ENCODE measurements at places on chromosomes 6 and 20.

GRCh38 chr6:161749576-161749975 lies 475.7 kb upstream of the AGPAT4 start:
- DNase-seq, result no peak

DNA sequence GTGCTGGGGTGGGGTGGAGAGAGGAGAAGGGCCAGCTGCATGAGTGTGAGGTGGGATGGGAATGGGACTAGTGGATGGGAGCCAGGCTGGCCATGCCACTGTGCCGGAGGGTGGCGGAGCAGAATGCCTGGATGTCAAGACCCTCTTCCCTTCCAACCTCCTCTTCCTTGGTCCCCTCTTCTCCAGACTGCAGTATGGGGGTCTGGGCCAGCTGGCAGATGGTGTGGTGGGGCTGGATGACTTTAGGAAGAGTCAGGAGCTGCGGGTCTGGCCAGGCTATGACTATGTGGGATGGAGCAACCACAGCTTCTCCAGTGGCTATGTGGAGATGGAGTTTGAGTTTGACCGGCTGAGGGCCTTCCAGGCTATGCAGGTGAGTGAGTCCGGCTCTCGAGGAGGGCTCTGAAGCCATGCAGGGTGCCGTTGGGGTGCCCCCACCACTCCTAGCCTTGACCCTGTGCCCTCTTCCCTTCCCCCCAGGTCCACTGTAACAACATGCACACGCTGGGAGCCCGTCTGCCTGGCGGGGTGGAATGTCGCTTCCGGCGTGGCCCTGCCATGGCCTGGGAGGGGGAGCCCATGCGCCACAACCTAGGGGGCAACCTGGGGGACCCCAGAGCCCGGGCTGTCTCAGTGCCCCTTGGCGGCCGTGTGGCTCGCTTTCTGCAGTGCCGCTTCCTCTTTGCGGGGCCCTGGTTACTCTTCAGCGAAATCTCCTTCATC lies 7.7 kb downstream of the DDR1 start:
- DNase-seq, result no peak

- DNase-seq, result no peak
These were observed 20.3 kb downstream of the SNTA1 start for GRCh38 chr20:33423141-33423834.

GRCh38 chr6:45640081-45640491 lies 262.4 kb upstream of the SUPT3H start:
- DNase-seq, result no peak

DNA sequence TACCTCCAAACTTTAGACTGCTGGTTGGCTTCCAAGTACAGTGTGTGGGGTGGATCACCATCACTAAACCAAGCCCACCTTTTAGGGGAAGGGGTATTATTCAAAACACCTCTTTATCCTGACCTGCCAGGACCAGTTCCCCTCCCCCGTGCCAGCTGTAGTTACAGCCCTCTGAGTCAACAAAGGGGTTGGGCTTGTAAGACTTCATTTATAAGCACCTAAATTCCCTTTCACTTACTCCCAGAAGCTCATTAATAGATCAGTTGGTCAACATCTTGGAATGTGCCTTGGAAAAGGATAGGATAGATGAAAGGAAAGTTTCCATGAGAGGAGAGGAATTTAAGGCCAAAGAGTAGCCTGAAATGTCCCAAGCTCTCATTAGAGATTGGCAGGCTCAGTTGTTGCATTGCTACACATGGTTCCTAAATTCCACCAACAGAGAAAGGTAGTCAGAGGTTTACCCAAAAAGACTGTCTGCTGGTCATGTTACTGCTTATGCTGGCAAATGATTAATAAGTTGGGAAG lies 59.2 kb downstream of the TNFAIP3 start:
- no peak for DNase-seq

DNA sequence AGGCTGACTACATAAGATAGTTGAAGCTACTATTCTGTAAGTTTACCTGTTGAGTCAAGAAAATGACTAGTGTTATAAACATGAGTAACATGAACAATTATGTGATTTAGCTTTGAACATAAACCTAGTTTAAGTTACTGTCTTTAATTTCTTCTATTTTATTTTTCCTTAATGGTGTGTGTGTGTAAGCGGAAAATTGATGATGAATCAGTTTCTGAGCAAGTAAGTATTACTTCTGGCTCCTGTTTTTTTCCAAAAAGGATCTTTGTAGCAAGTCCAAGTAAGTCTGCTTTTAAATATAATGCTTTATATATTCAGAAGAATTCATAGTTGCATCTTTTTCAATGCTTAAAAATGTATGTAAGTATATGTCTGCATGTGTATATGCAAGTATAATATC lies 786.8 kb downstream of the EYS start:
- no peak for DNase-seq

- DNase-seq, result no peak
These were observed 161.5 kb downstream of the PLCB4 start for GRCh38 chr20:9230406-9230805.

- no peak for DNase-seq
These were observed 470.0 kb downstream of the CBLN4 start for GRCh38 chr20:55535366-55535765.

GRCh38 chr6:139337001-139337400 lies 37.4 kb downstream of the CITED2 start:
- DNase-seq, result no peak

- DNase-seq, result no peak
These were observed 133.7 kb upstream of the TENT5A start for GRCh38 chr6:81886157-81886556.

DNA sequence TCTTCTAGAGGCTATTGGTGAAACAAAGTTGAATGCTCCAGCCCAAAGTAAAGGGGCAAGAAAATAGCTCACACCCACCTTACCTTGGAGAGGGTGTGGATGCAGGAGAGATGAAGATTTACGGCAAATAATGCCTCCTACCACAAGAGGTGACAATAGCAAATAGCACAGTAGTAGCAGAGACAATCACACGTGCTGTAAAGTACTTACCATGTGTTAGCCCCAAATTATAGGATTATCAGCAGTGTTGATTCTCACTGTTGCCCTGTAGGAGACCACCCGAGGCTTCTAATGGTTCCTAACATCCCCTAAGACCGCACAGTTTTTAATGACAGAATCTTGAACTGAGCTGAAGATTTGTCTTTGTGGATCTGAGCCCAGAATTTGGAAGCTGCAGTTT lies 94.8 kb upstream of the FOXA2 start:
- DNase-seq, result no peak

GRCh38 chr6:80433010-80433672 lies 326.7 kb downstream of the BCKDHB start:
- no peak for DNase-seq

DNA sequence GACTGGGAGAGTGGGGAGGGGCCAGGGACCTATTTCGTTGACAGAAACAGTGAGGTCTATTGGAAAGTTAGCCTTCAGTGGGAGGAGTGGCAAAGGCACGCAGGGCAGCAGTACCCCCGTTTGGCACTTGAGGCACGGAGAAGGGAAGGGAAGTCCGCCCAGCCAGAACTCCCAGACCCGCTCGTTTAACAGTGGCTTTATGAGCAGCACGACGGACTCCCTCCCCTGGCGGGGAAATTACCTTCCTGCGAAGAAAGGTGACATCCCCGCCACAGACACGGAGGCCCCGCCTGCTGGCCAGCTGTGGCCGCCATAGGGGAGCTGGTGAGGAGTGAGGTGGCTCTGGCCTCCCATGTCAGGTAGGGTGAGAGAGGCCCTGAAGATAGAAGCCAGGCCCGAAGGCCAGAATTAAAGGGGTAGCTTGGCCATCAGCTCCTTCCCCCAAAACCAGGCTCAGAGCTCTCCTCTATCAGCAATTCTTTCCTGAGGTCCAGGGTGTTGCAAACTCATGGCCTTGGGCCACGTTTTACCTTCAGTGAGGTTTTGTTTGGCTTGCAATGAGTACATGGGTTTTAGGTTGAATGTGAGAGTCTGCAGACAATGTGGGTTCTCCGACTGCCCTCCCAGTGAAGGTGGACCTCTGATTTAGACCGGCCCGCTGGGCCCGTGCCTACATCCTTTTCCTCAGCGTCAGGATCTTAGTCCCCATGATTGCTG lies 123.7 kb downstream of the MRPL14 start:
- DNase-seq, result no peak

DNA sequence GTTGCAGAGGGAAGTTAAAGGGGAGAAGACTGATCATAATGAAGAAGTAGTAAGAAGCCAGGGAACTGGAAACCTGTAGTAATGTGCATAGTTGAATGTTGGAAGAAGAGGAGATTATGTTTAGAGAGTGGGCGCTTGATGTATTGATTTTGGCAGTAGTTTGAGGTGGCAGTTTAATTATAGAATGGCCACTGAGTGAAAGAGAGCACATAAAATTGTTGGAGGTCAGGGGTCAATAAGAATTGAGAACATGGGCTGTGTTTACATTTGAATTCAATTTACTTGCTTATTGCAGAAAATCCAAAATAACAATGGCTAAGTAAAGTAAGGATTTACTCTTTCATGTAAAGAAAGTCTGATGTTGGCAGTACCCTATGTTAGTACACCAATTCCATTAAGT lies 15.7 kb downstream of the VTA1 start:
- no peak for DNase-seq

DNA sequence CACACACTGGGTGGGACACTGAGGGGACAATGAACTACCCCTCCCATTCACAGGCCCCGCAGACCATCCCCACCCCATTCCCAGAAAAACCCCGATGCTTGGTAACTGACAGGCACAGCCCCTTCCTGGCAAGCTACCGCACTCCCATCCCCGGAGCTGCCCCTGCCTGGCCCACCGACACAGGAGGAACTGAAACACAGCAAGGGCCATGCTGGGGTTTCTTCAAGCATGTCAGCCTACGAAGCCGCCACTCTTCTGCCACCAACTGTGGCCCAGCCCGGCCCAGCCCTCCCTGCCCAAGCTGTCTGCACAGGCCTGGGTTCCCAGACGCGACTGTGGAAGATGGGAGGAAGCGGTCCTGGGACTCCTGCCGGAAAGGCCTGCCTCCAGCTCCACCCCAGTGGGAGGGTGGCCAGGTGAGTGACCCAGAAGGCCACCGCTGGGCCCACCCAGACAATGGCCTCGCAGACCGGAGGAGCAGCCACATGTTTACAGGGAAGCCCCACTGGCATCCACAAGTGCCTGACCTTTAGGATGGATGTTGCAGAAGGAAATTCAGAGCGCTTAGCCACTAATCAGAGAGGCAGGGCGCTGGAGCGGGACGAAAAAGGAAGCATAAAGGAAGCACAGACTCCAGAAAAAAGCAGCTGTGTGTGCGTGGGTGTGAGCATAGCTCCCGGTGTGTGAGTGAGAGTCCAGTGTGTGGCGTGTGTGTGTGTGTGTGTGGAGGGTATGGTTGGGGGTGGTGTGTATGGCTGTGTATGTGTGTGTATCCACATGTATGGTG lies 91.6 kb downstream of the PRND start:
- no peak for DNase-seq

DNA sequence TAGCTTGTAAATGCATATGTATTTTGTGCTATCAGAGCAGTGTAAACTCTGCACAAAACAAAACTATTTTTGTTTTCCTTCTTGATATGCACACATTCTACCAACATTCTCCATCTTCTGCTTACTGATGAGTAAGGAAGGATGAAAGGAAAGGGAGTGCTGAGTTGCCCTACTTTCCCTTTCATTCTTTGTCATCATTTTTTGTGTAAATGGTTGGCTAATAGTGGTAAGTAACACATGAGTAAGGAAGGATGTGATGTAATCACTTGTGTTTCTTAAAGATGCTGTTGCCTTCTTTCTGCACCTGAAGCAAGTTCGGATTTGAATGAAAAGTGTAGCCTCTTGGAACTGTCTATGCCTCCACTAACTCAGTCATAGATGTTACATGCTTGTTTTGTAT lies 4.6 kb upstream of the REV3L start:
- DNase-seq, result no peak

DNA sequence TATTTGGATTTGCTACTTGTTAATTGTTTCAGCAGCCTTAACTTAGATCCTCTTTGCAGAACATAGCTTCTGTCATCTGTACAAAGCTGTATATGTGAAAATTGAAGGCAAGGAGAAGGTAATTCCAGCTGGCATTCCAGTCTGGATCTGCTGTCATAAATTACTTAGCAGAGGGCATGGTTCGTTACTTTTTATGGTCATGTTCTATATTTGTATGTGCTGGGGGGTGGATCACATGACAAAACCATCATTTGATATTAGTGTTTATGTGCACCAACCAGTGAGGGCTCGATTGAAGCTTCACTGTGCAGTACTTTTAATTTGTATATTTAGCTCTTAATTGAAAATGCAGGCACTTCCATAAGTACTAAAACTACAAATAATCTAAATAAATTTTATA lies 80.2 kb downstream of the CAP2 start:
- no peak for DNase-seq

Data from activated CD4-positive, alpha-beta T cell treated with anti-CD3 and anti-CD28 coated beads for 1 hour (primary cell).